ENCODE measurements at places on chromosomes 5 and 9.

DNA sequence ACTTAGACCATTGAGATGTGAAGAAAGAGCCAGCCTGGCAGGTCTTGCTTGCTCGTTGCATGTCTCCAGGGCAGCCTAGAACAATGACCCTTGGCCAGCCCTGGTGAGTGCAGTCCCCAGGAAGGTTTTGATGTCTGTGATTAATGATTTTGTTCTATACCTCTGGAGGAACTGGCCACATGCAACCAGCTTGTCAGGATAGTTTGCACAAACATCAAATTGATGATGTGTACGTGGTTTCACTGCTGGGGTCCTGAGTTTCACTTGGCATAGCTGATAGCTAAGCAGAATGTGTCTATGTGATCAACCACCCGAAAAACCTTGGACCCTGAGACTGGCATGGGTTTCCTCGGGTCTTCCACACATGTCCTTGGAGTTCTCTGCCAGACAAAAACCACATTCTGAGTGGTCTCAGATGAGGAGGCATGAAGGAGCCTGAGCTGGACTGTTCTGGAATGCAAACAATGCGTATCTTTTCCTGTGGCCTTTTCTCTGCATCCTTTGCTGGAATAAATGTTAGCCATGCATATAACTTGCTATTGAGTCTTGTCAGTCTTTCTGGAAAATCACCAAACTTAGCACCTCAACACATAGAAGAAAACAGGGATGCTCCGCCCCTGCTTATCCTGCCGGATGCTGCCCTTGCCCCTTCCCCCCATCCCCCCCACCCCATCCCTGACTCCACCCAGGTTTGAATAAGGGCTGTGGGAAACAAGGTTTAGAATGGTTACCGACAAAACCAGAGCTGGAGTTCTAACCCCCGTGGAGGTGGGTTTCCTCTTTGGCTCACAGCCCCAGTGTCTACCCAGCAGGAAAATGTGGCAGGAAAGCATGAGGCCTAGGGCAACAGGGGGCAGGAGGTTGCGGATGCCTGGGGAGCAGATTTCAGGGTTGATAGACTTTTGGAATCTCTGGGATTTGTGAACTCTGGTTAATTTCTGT, 50.1 kb upstream of the ANKRD33B start:
- no peak for DNase-seq

- no peak for DNase-seq
Observed at GRCh38 chr9:88796947-88797346, 194.3 kb upstream of the S1PR3 start.

GRCh38 chr5:72231991-72232703, 87.9 kb downstream of the MRPS27 start:
- no peak for DNase-seq

DNA sequence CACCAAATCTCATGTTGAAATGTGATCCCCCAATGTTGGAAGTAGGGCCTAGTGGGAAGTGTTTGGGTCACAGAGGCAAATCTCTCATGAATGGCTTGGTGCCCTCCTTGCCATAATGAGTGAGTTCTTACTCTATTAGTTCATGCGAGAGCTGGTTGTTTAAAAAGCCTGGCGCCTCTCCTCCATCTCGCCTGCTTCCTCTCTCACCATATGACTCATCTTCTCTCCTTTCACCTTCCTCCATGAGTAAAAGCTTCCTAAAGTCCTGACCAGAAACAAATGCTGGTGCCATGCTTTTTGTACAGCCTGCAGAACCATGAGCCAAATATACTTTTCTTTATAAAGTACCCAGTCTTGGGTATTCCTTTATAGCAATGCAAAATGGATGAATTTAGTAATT, 20.9 kb upstream of the ARHGAP26 start:
- no peak for DNase-seq

DNA sequence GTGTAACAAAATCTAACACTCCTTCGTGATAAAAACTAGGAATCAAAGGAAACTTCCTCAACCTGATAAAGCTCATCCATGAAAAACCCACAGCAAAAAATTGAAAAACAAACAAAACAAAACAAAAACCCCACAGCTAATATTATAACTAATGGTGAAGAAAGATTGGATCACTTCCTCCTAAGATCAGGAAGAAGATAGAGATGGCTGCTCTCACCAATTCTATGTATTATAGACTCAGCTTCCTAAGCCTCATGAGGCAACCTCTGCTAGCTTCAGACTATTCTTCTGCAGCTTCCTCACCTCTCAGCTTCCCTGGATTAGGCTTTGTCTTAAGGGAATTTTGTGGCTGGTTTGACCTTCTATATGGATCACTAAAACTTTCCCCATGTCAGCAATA, 40.1 kb downstream of the PHAX start:
- no peak for DNase-seq

DNA sequence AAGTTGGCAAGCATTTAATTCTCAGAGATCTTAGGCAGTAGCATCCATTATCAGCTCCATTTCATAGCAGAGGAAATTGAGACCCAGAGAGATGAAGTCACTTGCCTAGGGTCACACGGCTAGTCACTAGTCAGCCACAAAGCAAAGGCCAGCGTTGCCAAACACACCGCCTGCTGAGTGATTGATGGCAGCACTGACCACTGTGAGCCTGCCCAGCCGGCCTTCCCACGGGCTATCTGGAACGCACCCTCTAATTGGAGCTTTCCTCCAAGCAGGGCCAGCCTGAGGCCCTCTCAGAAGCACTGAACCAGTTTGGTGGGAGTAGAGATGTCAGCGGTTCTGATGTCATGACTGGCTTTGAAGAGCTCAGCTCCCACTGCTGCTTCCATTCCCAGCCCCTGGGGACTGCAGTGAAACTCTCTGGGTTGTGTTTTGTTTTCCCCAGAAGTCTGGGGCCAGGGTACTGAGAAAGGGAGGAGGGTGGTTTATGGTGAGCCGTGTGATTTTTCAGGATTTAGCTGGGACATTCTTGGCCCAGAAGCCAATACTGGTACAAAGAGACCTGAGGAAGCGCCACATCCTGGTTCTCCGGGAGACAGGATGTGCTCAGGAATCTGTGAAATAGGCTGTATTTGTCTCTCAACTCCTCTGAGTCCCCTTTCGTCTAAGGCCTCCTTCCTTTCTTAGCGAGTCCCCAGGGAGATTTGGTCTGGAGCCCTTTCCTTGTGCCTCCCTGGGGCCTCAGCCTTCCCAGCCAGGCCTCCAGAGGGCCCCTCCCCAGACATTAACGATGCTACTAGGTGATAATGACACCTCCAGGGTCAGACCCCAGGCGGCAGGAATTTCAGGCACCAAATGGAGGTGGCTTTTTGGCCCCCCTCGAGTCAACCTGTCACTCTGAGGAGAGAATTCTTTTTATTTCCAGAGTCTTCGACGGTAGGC, 44.5 kb downstream of the SPRY4 start:
- no peak for DNase-seq

- no peak for DNase-seq
Observed at GRCh38 chr9:108621991-108622855, 233.6 kb downstream of the ACTL7B start.

GRCh38 chr5:5609935-5610334, 187.5 kb downstream of the ICE1 start:
- no peak for DNase-seq

- DNase-seq = no peak
Observed at GRCh38 chr9:350384-350783, 135.7 kb downstream of the DOCK8 start.

- no peak for DNase-seq
Observed at GRCh38 chr9:109471475-109472393, 26.4 kb downstream of the PTPN3 start.

DNA sequence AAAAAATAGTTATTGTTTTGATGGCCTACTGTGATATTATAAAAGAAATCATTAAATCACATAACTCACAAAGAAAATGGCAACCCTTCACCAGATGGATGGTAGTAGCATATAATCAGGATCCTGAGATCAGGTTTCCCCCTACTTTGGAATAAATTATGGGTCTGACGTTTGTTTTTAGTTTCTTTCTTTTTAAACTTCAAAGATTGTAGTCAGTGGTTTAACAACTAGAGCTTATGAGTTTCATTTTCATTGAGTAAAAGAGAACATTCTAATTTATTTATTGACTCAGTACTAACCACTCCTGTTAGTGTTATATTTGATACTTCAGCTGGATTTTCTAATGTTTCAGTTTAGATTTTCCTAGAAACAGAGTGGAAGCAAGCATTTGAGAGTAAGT, 218.0 kb upstream of the PCSK5 start:
- no peak for DNase-seq

GRCh38 chr9:83935276-83935935, 14.2 kb upstream of the KIF27 start:
- DNase-seq = no peak

DNA sequence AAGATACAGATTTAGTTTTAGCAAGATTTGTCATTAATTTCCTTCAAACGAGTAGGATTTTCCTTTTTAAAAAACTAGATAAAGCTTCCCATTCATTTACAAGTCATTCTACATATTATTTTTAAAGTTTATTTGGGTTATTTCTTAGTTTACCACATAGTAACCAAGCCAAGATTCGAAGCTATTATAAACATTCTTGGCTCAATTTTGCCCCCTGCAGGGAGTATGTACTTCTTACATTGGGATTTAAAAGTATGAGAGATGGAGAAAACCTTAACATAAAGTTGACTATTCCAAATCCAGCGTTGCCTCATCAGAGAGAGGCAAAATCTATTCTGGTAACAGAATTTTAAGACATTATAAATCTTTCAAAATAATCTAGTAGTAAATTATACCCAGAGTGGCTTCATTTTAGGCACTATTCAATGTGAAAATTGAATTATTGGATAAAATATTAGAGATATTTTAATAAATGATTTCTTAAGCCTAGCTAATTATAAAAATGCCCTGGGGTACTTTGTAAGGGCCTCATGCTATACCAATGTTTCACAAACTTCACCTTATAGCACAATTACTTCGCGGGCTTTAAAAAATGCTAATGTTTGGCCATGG, 39.1 kb downstream of the FBN2 start:
- DNase-seq = no peak

DNA sequence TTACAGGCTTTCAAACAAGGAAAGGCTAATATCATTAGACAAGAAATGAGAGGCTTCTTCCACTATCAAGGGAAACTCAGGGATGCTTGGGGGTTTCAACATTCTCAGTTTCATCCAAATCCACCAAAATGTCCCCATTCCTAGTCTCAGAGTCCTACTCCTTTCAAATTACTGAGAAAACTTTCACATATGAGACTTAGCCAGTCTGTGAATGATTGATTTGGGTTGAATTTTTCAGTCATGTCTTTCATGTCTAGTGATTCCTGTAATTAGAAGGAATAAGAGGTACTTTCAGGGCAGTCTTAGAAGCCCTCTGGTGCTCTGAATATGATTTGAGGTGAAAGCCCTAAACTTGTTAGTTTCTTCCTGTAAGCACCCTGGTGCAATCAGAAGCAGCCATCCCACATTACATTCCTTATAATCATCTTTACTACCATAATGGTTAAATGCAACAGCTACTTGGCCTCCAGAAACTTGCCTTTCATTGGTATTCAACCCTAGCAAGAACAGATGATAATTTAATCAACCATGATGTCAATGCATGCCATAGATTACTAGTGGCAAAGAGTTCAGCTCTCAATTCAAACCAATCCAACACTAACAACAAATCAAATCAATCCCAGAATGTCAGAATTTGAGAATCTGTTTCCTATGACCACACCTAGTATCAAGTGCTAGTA, 50.7 kb upstream of the RIC1 start:
- DNase-seq = no peak

DNA sequence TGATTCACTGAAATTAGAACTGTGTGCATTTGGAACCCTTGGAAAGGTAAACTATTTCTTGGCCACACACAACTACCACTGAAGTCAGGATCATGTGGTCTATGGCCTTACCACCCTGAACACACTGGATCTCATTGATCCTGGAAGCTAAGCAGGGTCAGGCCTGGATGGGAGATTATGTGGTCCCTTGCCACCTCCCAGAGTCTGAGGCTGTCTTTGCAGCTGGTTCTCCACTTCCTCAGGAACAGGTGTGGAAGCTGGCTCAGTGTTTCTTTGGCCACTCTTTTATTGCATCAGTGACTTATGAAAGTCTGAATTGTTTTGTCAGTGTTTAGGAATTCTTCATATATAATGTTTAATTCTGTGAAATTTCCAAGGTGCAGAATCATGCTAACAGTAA, 89.2 kb downstream of the TEK start:
- no peak for DNase-seq

DNA sequence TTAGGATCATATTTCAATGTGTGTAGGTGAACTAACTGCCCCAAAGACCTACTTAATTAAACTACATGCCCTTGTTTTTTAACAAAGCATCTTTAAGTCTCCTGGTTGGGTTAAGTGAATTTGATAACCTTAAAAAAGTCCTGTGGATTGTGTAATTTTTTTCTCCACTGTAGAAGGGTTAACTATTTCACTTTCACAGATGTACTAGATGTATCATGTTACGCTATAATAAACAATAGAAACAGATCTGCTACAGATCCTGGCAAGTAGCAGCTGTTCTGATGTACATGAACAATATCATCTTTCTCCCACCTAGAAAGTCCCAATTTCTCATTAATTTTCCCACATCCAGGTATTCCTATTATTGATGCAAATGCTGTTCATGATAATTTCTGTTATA, 18.9 kb downstream of the KIF24 start:
- no peak for DNase-seq

GRCh38 chr5:16521521-16522483, 56.2 kb upstream of the ZNF622 start:
- DNase-seq = no peak

DNA sequence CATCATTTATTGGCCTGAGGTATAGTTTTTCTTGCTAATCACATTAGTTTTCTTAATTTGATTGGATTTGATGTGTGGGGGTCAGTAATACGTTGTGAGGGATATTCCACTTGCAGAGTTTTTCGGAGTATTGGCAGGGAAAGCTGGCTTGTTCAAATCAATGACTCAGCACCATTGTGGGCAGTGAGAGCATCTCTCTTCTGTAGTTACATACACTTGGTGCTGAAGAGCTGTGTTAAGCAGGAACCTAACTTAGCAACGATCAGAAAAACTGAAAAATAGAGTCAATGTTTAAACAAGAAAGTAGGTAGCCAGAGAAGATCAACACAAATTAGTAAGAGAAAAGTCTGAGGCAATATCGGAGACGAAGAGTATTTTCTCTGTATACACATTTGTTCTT, 344.6 kb upstream of the EDIL3 start:
- DNase-seq = no peak

DNA sequence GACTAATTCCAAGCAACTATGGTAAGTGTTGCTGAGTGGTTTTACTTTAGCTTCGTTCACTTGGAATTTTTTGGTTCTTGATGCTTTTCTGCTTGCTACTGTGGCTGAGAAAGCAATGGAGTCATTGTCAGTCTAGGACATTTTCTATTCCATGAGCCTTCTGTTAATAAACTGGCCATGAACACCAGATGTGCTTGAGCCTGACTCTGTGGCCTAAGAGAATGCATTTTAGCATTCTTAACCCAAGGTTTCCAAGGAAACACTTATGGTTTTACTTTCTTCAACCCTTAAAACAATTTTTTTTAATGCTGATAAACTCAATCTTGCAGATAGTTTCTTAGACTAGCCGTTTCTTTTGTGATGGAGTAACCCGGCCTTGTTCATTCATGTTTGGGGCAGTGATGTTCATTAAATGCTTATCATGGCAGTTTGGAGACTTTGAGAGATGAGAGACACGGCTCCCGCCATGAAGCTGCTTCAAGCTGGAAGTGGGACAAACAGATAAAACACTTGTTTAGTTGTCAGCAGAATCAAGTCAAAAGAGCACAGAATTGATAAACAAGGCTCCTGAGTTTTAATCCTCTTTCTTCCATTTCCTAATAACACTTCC, 42.4 kb downstream of the OSTF1 start:
- DNase-seq = no peak

GRCh38 chr5:114449860-114450421, 88.1 kb downstream of the KCNN2 start:
- no peak for DNase-seq

Measured in NCI-H1417 treated with DMSO at 0.1 percent for 48 hours (cell line).